ENCODE measurements at places on chromosomes 7 and 10.

DNA sequence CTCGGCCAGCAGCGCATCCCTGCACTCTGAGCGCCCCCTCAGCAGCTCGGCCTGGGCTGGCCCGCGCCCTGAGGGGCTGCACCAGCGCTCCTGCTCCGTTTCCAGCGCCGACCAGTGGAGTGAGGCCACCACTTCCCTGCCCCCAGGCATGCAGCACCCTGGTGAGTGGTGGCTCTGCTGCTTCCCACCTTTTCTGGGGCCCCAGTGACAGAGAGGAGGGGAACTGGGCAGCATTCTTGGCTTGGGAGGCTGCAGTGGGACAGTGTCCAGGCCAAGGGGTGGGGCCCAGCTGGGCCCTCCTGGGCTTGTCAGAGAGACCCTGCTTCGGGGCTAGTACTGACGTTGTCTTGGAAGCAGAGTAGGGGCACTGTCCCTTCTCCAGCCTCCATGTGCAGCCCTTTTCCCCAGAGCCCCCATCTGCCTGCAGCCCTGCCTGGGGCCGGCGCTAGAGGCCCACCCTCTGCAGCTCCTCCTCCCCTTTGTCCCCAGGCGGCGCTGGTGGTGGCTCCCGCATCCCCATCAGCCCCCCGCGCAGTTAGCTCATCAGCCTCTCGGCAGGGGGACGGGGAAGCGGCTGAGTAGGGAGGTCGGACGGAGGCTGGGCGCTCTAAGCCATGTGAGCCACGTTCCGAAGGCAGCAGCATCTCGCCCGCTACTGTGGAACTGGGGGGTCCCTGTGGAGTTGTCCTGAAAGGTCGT is 29.2 kb downstream of the GBX1 start:
- H3K4me3 ChIP-seq, result no peak overlapping the region
- H3K27ac ChIP-seq, result no peak overlapping the region
- DNase-seq, result no peak
- H3K4me1 ChIP-seq, result no peaks in the 10 kb centered on the region
- H3K27me3 ChIP-seq, result no peaks in the 10 kb centered on the region

DNA sequence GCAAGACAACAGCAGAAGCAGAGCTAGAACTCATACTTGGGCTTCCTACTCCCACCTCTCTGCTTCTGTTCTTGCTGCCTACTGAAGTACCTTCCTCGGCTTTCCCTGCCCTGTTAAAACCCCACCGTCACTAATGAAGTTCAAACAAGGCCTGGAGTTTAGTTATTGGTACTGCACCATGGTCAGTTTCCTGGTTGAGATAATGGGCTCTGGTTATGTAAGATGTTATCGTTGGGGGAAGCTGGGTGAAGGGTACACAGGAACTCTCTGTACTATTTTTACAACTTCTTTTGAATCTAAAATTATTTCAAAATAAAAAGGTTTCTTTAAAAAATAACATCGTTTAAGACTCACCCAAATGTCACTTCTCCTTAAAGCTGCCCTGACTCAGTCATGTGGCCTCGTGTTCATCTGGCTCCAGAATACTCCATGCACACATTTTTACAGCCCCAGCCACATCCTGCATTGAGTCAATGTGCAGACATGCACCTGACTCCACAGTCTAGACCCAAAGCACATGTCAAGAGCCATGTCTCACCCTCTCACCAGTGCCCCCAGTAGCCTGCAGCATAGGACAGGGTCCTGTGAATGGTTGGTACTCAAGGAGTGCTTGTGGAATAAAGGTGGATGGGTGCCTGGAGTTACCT is 36.9 kb upstream of the AQP1 start:
- no peaks in the 10 kb centered on the region for H3K4me1 ChIP-seq
- no peak overlapping the region for H3K4me3 ChIP-seq
- H3K27ac ChIP-seq, result no peak overlapping the region
- no peaks in the 10 kb centered on the region for H3K27me3 ChIP-seq

DNA sequence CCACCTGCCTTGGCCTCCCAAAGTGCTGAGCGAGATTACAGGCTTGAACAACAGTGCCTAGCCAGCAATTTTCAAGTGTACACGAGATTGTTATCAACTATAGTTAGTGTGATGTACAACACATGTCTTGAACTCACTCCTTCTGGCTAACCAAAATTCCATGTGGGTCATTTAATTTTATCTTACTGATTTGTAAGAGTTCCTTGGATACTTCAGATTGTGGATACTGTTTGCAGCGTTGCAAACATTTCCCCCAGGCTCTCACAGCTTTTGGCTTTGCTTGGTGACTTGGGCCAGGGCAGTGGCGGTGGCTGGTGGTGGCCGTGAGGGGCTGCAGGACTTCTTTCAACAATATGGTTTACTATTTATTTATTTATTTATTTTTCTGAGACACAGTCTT is 8.5 kb upstream of the TMEM270 start:
- no peak overlapping the region for H3K4me3 ChIP-seq
- no peaks in the 10 kb centered on the region for H3K36me3 ChIP-seq
- H3K4me1 ChIP-seq, result peaks cover 33% of the 10 kb centered on the region
- H3K27ac ChIP-seq, result no peak overlapping the region

DNA sequence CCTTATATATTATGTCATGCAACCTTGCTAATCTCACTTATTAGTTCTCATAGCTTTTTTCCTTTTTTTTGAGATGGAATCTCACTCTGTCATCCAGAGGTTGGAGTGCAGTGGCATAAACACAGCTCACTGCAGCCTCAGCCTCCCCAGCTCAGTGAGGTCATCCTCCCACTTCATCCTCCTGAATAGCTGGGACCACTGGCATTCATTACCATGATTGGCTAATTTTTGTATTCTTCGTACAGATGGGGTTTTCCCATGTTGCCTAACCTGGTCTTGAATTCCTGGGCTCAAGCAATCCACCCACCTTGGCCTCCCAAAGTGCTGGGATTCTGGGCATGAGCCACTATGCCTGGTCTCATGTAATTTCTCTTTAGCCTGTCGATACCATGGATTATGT is 89.1 kb upstream of the TRIM24 start:
- peaks cover 7% of the 10 kb centered on the region for H3K36me3 ChIP-seq
- DNase-seq, result no peak
- no peaks in the 10 kb centered on the region for H3K4me1 ChIP-seq
- no peak overlapping the region for H3K27ac ChIP-seq
- no peaks in the 10 kb centered on the region for H3K27me3 ChIP-seq
- H3K4me3 ChIP-seq, result no peak overlapping the region

- peaks cover 16% of the 10 kb centered on the region for H3K4me1 ChIP-seq
- peaks cover 3% of the 10 kb centered on the region for H3K36me3 ChIP-seq
- no peaks in the 10 kb centered on the region for H3K27me3 ChIP-seq
- no peak for DNase-seq
- H3K27ac ChIP-seq, result no peak overlapping the region
- H3K4me3 ChIP-seq, result no peak overlapping the region
Observed at GRCh38 chr10:102617041-102617440, 27.2 kb upstream of the TRIM8 start.

DNA sequence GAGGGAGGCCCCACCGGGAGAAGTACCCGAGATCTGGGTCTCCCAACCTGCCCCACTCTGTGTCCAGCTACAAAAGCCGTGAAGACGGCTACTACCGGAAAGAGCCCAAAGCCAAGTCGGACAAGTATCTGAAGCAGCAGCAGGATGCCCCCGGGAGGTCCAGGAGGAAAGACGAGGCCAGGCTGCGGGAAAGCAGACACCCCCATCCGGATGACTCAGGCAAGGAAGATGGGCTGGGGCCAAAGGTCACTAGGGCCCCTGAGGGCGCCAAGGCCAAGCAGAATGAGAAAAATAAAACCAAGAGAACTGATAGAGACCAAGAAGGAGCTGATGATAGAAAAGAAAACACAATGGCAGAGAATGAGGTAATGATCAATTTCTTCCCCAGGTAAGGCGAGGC is 59.1 kb upstream of the PDCD4 start:
- H3K27me3 ChIP-seq, result no peaks in the 10 kb centered on the region
- peaks cover 27% of the 10 kb centered on the region for H3K4me1 ChIP-seq
- no peak for DNase-seq
- no peak overlapping the region for H3K27ac ChIP-seq
- H3K4me3 ChIP-seq, result no peak overlapping the region
- no peaks in the 10 kb centered on the region for H3K36me3 ChIP-seq

GRCh38 chr10:95544783-95545500 is 16.2 kb downstream of the SORBS1 start:
- no peak overlapping the region for H3K4me3 ChIP-seq
- DNase-seq, result no peak
- H3K27ac ChIP-seq, result no peak overlapping the region
- H3K27me3 ChIP-seq, result no peaks in the 10 kb centered on the region

GRCh38 chr10:116985611-116986010 is 19.4 kb downstream of the SHTN1 start:
- no peak overlapping the region for H3K27ac ChIP-seq
- H3K27me3 ChIP-seq, result peaks cover 8% of the 10 kb centered on the region
- no peak for DNase-seq
- no peak overlapping the region for H3K4me3 ChIP-seq

DNA sequence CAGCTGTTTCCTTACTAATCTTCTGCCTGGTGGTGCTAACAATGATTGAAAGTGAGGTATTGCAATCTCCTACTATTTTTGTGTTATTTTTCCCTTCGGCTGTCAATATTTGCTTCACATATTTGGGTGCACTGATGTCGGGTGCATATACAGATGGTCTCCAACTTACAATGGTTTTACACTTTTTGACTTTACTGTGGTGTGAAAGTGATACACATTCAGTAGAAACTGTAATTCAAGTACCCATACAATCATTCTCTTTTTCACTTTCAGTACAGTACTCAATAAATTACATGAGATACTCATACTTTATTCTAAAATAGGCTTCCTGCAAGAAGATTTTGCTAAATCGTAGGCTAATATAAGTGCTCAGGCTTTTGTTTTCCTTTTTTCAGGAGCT is 73.2 kb downstream of the RNF216 start:
- no peak overlapping the region for H3K4me3 ChIP-seq
- no peak for DNase-seq
- H3K27me3 ChIP-seq, result no peaks in the 10 kb centered on the region
- H3K27ac ChIP-seq, result peak overlapping the region; percentile 16
